ENCODE measurements at places on chromosomes 16 and 17.

GRCh38 chr17:3937359-3937758 lies 21.1 kb upstream of the P2RX1 start:
- DNase-seq = no peak

GRCh38 chr17:74453665-74454196 lies 12.7 kb upstream of the CD300A start:
- no peak for DNase-seq

GRCh38 chr17:19329136-19329535 lies 33.4 kb downstream of the B9D1 start:
- no peak for DNase-seq

DNA sequence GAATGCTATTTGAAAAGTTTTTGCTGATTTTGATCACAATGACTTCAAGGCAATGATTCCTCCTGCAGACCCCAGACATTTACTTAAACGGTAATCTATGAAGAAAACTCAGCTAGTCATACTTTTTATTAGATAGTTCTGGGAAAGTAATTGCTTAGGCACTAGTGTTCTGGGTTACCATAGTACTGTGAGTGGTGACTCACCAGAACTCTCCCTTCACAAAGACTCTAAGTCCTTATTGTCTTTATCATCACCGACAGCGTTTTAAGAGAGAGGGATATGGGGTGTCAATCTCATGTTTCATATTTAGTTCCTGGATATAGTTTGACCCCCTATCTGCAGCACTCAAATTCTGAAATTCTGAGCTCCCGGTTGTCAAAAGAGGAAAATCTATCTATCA lies 43.0 kb upstream of the CDH8 start:
- DNase-seq = no peak

DNA sequence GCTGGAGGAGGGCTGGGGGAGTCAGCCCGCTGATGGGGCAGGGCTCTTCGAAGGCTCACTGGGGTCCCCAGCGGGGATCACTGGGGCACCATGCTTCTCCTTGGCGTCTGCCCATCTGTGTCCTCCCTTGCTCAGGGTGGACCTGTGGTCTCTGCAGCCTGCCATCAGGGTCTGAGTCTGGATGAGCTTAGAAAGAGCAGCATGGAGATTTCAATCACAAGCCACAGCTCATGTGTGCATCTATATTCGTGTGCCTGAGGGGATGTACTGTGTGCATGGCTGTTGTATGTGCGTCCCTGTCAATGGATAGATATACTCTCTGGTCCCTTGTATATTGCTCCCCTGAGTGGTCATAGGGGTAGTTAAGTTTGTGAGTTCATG lies 126.6 kb upstream of the SDK2 start:
- DNase-seq = no peak

DNA sequence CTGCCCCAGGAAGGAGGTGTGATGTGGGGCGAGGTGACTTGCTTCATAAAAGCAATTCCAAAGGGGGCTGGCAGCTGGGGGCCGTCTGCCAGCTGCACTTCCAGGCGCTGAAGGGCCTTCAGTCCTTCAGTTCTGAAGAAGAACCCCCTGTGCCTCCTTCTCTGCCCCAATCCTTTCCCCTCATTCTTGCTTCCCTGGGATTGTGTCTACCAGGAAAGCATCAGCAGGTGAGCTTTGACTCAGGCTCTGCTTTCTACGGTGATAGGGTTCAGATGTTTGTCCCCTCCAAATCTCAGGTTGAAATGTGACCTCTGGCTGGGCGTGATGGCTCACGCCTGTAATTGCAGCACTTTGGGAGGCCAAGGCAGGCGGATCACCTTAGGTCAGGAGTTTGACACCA lies 52.5 kb upstream of the NKD1 start:
- DNase-seq = no peak
